ENCODE measurements at places on chromosomes 12 and 14.

- no peak for DNase-seq
Observed at GRCh38 chr14:80078501-80078900, 132.8 kb downstream of the DIO2 start.

DNA sequence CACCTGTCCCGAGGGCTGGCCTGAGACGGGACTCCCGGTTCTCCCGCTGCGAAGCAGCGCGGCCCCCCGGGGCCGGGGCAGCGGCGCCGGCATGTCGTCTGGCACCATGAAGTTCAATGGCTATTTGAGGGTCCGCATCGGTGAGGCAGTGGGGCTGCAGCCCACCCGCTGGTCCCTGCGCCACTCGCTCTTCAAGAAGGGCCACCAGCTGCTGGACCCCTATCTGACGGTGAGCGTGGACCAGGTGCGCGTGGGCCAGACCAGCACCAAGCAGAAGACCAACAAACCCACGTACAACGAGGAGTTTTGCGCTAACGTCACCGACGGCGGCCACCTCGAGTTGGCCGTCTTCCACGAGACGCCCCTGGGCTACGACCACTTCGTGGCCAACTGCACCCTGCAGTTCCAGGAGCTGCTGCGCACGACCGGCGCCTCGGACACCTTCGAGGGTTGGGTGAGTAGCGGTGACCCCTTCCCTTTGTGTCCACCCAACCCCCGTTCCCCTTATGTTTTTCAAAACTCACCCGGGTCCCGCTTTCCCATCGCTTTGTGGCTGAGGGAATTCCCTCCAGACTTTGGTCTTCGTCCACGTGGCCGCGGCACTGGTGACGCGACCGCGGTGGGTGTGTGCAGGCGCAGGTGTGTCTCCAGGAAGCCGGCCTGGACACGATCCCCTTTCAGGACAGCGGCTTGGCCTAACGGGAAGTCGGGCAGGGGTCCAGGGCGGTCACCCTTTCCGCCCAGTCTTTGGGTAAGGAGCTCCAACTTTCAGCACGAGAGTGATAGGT, 826 bp downstream of the PRKCH start:
- DNase-seq: no peak

DNA sequence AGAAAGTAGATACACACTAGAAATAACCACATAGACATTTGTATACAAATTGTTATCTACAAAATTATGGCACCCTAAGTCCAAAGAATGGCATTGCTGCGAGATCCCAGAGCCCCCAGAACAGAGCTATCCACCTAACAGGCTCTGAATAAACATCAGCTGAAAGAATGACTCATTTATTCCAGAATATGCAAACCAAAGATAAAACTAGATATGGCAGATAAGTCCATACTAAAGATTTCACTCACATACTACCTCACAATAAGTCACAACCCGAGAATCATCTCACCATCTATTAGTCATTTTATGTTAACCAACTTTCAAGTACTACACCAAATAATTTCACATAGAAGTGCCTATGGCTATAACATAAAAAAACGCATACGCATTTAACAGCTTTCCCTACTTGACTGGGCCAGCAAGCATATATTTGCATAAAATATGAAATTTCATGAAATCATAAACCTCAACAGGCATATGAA, 5.6 kb downstream of the CNIH1 start:
- DNase-seq: no peak

DNA sequence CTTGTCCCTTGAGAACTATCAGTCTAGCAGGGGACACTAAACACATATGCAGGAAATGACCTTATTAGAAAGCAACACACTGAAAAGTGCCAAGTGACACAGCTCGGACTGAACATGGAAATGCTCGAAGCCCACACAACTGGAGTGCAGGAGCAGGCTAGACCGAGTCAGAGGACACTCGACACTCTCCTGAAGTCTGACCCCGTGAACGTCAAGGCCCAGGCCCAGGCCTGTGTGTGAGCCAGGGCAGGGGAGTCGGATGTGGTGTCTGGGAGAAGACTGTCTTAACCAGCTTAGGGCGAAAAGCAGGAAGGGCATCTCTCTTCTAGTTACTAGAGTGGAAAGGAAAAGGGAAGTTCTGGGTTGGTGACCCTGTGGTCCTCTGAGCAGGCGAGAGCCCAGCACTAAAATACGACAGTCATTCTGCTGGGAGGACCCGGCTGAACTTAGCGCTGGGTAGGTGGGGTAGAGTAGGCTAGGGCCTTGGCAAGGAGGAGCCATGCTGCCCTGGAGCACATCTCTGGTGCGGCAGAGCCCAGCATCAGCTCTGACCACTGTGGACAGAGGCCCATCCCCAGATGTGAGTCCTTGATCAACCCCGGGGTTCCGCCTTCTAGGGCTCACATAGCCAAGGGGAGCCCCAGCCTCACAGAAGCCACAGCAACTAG, 93.0 kb downstream of the NTF3 start:
- no peak for DNase-seq

DNA sequence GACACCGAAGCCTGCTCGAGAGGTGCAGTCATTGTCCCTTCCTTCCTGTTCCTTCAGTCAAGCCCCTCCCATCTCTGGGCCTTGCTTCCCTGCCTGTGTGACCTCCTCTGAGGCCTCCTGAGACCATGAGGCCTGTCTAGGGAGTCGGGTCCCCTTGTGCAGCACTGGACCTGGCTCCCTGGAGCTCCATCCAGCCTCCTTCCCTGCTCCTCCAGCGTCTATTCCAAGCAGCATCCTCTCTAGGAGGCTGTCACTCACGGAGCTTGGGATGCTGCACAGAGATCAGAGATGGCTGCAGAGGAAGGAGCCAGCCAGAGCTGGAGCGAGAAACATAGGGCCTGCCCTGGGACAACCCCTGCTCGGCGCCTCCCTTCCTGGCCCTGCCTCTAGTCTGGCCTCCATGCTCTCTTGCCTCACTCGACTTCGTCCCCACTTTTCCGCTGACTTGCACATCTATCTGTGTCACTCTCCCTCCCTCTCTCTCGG, 142.7 kb downstream of the BCL11B start:
- DNase-seq: no peak

DNA sequence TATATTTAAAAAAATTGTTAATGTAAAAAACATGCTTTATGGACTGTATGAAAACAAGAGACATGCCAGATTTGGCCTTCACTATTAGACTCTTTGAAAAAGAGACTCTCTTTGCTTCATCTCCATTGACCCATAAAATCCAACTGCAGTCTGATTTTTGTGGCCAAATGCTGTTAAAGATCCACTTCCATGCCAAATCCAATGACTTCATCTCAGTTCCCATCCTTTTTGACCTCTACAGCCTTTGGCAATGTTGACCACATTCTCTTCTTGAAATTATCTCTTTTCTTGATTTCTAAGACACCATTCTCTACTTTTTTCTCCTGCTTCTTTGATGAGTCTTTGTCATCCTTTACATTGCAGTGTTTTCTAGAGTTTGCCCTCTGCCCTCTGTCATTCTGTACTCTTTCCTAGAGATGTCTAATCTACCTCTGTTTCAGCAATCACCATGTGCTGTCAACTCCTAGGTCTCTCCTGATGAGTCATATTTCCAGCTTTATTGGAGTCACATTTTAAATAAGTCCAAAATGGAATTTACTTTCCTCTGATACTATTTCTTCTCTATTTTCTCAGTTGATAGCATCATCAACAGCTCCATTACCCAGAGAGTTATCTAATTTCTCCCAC, 2.4 kb downstream of the TMPRSS12 start:
- DNase-seq: no peak

GRCh38 chr12:100574187-100575074, 947 bp downstream of the GAS2L3 start:
- DNase-seq: no peak

DNA sequence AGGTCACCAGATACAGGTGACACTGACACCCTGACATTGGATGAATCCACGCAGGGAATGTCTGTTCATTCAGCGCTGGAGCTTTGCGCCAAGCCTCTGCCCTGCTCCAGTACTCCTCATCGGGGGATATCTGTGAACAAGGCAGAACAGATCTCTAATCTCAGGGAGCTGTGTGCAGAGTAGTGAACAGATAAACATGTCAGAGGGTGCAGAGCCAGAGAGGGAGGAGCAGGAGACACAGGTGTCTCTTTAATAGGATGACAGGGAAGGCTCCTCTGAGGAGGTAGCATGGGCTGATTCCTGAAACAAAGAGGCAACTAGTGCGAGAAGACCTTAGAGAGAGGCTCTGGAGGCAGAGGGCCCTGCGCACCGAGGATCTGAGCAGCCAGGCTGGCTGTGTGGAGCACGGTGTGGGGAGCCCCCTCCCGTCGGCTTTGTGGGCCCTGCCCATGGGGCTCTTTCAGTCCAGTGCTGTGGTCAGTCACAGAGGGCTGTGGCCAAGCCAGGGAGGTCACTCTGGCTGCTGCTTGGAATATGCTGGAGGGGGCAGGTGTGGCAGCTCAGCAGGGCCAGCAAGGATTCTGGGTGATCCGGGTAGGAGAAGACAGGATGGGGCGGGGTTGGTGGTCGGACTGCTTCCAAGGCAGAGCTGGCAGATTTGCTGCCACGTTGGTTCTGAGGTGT, 55.6 kb downstream of the TECPR2 start:
- no peak for DNase-seq

DNA sequence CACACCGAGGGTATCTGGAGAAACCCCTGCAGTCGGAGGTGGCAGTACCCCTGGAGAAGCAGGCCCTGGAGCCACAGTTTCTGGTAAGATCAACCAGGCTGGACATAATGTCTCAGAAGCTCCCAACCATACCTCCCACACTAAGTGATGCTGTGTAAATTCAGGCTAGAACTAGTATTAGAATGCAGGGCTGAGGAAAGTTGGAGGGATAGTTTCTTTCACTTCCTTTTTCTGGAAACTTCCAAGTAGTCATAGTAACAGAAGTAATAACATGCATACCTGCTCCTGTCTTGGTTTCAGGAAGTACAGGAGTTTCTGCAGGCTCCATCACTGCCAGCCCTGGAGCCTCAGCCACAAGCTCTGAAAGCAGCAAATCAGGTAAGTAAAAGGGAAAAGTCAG, 228.1 kb upstream of the CNTN1 start:
- DNase-seq: no peak

- no peak for DNase-seq
Observed at GRCh38 chr14:68813318-68813838, 20.5 kb upstream of the ZFP36L1 start.

- no peak for DNase-seq
Observed at GRCh38 chr12:49017891-49018260, 700 bp downstream of the PRKAG1 start.

DNA sequence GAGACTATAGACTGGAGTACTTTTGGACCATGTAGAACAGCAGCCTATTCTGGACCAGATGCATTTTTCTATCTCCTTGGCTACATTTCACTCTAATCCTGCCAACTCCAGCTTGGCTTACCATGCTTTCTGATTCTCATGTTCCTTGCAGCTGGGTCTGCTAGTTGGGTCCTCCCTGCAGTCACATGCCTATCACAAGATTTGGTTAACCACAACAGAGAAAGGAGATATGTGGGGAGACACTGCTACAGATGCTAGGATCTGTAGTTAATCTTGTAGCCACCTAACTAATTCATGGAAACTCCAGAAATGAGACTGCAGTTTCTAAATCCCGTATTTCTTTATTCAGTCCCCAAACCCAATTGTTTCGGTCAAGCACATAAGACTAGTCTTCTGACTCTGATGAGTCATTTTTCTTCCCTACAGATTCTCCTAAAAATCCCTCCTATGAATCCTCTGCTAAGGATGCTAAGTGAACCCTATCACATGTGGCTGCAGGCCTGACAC, 410.6 kb downstream of the DAD1 start:
- DNase-seq: no peak

GRCh38 chr14:45526715-45527549, 273.9 kb upstream of the MIS18BP1 start:
- no peak for DNase-seq

GRCh38 chr12:42186793-42187192, 42.1 kb upstream of the GXYLT1 start:
- DNase-seq: no peak

GRCh38 chr14:40447017-40447416, 1014.8 kb upstream of the FBXO33 start:
- DNase-seq: no peak

- no peak for DNase-seq
Observed at GRCh38 chr12:64219145-64219544, 3.0 kb downstream of the KICS2 start.
